Fibroblast of lung (primary cell): ENCODE measurements at places on chromosomes 7 and 10. TPM values are rescaled to one million over a fixed set of nuclear protein-coding genes. Genes with fewer than 3 reads are reported as not detected.

- no peak for DNase-seq
Observed at GRCh38 chr10:77548671-77549070, 88.9 kb downstream of the KCNMA1 start.

DNA sequence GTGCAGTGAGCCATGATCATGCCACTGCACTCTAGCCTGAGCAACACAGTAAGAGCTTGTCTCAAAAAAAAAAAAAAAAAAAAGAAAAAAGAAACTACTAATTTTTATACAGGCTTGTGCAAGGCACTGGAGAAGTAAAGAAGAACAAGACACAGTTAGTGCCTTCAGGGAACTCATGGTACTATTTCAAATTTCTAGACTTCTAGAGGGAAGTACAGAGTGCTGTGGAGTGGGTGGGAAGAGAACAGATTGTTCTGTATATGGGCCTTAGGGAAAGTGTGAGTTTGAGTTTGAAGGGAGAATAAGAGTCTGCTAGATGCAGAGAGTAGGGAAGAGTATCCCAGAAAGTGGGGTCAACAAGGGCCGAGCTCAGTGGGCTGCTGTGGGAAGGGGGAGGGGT lies 234.8 kb downstream of the PHTF2 start:
- DNase-seq: no peak

GRCh38 chr7:1611708-1612241 lies 41.9 kb upstream of the PSMG3 start:
- peak; percentile 92 for DNase-seq

DNA sequence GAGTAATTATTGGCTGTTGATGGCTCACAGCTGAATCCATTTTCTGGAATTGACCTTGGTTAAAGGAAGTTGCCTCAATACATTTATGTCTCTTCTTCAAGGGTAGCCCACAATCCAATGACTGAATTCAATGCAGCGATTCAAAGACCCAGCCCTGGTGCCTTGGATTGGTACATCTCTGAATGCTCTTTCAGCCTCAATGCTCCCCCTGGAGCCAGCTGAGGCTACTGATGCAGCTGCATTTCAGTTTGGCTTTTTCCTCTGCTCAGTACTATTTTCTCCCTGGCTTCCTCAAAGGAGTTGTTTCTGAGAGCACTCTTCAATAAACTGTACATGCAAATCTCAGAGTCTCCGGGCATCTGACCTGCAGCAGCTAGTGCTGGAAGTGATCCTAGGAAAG lies 633 bp upstream of the EBLN1 start:
- no peak for DNase-seq

GRCh38 chr10:81594991-81595390 lies 280.0 kb upstream of the NRG3 start:
- no peak for DNase-seq

GRCh38 chr10:121655254-121656144 lies 57.3 kb upstream of the FGFR2 start:
- DNase-seq: no peak

- no peak for DNase-seq
Observed at GRCh38 chr7:91185771-91186170, 78.5 kb upstream of the FZD1 start.

- no peak for DNase-seq
Observed at GRCh38 chr7:77734659-77735421, 38.6 kb downstream of the RSBN1L start.

GRCh38 chr7:139203992-139204391 lies 27.0 kb upstream of the UBN2 start:
- DNase-seq: no peak

DNA sequence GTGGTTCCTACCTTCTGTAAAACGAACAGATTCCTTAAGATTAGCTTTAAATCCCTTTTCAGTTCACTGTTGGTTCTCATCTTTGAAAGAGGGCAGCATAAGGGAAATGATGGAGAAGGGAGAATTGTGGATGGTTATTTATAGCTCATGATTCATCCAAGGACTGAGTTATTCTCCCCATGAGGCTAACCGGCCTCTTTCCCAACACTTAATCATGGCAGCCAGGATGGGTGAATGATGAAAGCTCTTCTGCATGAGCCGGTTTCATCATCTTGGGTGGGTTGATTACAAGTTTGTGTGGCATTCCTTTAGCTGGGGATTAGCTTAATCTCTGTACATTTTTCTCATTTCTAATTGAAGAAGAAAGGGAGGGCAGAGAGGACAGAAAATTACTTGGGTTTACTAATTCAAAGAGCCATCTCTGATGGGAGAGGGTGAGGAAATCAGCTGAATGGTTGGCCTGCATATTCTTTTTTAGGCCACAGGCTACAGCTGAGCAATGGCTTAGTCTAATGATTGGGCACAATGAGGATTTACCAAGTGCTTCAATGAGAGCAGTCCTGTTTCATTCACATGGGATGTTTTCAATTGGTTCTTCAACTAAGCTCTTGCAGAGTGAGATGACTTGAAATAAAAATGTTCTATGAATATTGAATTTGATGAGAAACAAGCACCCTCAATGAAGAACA lies 250.0 kb downstream of the BMPER start:
- DNase-seq: peak; percentile 95

GRCh38 chr10:36507715-36508114 lies 617.7 kb upstream of the ANKRD30A start:
- DNase-seq: no peak

DNA sequence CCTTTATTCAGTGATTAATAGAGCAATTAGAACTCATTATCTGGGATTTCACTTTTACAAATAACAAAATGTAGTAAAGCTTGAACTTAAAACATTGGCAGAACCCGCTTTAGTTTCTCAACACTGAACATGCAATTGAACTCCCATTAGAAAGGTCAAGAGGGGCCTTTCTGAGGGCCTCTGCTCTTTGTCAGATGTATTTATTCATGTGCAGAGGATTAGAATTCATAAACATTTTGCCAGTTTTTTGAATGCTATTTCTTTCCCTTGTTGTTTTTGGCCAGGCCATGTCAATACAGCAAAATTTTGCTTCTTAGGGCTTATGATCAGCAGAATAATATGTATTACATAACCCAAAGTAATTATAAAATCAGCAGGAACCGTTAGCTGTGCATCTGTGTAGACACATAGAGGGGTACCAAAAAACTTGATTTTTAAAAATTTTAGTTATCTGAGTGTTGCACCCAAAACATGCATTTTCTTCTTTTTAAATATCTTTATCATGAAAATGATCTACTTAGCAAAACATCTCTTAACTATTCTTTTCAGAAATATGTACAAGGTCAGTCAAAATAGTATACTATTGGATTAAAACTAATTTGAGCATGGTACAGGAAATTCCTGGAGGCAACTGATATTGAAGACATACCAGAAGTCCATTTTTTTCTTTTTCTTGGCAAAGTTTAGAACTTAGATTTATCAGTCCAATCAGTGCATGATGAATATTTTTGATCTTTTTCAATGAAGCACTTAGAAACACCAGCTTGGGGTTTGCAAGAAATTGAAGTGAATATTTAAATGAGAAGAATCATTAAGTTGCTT lies 177.5 kb downstream of the TWIST1 start:
- peak; percentile 20 for DNase-seq

DNA sequence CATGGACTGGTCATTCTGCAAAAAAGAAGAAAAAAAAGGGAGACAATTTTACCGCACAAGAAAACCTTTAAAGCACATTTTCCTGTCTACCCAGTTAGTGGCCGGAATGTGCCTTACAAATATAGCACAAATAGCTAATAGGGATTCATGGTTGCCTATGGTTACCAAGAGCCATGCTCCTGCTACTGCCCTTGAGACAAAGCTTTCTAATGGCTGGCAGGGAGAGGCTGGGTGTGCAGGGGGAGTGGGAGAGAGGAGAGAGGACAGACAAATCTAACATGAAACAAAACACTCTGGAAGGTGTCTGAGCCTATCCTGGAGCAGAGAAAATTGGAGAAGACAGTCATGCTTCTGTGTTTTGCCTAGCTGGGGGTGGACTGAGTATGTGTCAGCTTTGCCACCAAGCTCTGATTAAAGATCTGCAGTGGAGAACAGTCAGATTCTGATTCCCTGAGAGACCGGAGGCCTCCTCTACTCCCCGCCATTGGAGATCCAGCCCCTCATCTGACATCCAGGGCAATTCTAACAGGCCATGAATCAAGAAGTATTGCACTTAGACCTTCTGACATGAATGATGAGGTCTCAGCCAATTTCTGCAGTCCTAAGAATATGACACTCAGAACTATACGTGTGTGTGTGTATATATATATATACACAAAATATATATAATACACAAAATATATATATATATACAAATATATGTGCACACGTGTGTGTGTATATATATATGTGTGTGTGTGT lies 80.2 kb downstream of the PRTFDC1 start:
- DNase-seq: peak; percentile 64

- DNase-seq: no peak
Observed at GRCh38 chr7:144049491-144049890, 743 bp downstream of the OR2A5 start.

- no peak for DNase-seq
Observed at GRCh38 chr7:154916856-154917807, 85.8 kb downstream of the PAXIP1 start.

GRCh38 chr7:42445691-42446090 lies 208.7 kb upstream of the GLI3 start:
- peak; percentile 39 for DNase-seq

DNA sequence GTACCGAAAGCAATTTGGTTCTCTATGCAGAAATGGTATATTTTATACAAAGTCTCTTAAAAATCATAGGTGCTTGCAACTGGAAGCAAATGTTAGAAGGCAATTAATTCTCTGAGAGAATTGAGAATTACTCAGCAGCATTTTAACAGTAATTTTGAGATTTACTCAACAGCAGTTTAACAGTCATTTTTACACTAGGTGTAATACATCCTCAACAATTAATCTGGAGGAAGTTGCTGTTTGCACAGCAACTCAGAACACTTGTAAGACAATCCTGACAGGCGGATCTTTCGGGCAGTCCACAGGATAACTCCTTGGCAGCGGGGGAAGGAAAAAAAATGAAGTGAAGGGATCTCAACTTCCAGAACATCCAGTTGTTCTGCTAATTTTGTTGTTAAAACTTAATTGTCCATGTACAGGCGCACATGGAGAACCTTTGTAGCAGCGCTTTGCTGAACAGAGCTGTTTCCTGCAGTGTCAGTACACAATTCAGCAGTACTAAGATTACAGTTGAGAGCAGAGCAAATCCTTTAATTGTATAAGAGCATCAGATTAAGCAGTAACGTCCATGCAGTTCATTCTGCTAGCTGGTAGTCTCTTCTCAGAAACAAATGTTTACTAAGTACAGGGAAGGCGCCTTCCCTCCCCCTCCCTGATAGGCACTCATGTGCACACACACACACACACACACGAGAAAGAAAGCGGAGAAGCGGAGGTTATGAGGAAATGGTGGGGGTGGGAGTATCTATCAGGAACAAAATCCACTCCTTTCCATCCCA lies 43.8 kb downstream of the ENO4 start:
- DNase-seq: peak; percentile 8

DNA sequence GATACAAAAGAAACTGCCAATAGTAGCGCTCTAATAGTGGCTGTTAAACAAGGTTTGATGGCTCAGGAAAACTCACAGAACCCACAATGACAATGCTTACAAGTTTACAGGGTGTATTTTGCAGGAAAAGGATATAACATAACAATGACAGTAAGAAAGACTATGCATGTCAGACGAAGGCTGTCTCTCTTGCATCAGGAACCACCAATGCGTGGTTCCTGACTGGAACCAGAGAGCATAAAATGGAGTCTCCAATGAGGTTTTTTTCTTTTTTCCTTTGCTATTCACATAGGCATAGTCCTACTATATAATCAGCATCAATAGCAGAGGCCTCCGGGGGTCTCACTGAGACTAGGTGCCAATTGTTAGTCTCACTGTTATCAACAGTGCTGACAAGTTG lies 120.4 kb upstream of the STEAP1 start:
- no peak for DNase-seq

GRCh38 chr10:121595806-121596688 lies 2.2 kb downstream of the FGFR2 start:
- no peak for DNase-seq

DNA sequence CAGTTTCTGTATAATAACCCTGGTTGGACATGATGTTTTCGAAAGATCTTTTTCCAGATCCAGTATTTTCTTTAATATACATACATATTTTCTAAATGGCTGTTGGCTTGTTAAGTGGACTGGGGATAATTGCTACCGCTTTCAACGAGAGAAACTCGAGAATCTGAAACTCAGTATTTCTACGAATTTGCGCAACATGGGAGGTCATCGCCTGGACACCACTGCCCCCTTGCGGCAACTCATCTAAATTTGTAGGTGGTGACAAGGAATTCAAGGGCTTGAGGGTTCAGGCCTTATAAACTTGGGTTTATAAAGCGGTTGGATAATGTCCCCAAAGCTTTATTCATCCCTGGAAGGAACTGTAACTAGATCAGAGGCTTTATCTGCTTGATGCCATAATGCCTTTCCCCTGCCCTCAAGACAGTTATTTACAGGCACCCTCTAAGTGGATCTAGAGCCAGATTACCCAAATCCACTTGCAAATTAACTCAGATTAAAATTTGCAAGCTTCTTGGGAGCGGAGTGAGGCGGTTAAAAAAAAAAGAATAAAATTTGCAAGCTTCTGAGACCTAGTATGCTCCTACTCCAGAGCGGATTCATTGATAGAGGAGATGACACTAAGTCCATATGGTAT lies 21.3 kb upstream of the KCNK18 start:
- peak; percentile 57 for DNase-seq

DNA sequence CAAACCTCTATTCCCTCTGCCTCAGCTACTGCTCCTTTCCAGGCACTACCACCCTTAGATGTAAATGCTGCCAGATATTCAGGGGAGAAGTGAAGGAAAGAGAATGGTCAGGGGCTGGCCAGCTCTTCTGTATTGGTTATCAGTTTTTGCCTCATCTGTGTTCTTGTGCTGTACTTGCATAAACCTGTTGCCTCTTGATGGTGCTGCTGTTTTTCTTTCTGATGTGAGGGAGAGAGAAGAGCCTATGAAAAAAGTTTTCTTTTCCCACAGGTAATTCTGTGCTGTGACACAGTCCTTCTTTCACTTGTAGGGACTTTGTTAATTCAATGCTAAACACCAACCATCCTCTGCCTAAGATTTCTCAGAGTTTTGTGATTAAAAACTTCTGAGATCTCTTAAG lies 57.5 kb downstream of the STK31 start:
- no peak for DNase-seq

The PTN gene
- total RNA-seq: 13.9 and 30.2 TPM in 2 replicates

The COBL gene
- 0.26 and 0.33 TPM in 2 replicates for total RNA-seq

The FAM180A gene
- 24.4 and 38.5 TPM in 2 replicates for total RNA-seq

The IFIT1B gene
- under 0.01 TPM in 1 of 2 replicates, not detected in the other for total RNA-seq

The HOXA5 gene
- total RNA-seq: 18.3 and 22.1 TPM in 2 replicates

The ENTPD1 gene
- total RNA-seq: 1.0 and 3.3 TPM in 2 replicates
